ENCODE measurements at places on chromosomes 2 and 18.

- DNase-seq, result no peak
Observed at GRCh38 chr2:628651-629050, 48.6 kb downstream of the TMEM18 start.

GRCh38 chr18:10893196-10893595, 256.2 kb downstream of the PIEZO2 start:
- no peak for DNase-seq

DNA sequence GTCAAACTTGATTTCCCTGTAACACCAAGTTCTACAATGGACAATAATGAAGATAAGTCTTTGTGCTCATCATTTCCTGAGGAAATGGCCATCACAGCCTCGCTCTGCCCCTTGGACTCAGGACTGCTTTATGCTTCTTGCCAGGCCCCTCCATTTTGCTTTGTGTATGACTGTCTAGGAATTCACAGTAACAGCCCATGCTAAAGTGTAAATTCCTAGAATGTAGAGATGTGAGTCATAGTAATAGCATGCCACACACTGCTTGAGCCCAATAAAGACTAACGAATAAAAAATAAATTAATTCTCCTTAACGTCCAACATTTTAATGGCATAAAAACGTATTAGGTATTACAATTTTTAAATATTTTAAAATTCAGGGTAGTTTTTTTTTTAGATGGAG, 226.5 kb downstream of the PID1 start:
- DNase-seq, result no peak

DNA sequence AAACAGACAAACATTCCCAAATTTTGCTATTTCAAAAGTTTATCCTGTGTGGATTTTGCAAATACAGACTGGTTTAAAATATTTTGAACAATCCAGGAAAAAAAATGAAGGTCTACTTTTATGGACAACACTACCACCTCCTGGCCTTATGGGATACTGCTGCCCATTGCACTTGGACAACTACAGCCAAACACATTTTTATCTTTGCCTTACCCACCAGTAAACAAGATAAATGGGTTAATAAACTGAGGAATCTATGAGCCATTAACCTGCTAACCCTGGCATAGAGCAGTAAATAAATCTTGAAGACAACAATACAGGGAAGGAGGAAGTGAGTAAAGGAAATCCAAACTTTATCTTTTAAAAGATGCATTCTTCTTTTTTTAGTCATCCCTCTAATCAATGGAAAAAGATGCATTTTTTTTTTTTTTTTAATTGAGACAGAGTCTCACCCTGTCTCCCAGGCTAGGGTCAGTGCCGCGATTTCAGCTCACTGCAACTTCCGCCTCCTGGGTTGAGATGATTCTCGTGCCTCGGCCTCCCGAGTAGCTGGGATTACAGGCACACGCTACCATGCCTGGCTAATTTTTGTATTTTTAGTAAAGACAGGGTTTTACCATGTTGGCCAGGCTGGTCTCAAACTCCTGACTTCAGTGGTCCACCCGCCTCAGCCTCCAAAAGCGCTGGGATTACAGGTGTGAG, 2.1 kb upstream of the SPIRE1 start:
- peak; percentile 37 for DNase-seq

GRCh38 chr2:130391872-130392670, 36.2 kb downstream of the PTPN18 start:
- no peak for DNase-seq

DNA sequence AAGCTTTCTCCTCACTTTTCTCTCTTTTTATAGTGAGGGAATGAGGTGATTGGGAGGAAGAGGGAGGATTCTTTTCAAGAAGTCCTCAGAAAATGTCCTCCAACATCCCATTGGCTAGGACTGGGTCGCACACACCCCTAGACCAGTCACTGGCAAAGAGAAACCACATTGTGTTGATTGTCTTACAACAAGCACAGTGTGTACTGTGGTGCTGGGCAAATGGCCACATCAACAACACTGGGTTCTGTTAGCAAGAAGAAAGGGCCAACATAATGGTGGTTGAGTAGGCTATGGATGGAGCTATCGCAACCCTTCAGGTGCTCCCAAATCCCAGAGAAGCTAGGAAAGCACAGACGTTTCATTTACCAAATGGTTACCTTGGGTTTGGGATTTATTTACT, 18.7 kb upstream of the PTPN4 start:
- no peak for DNase-seq

- DNase-seq, result no peak
Observed at GRCh38 chr18:10771053-10771709, 245.4 kb downstream of the NAPG start.

- DNase-seq, result no peak
Observed at GRCh38 chr18:30709595-30709994, 332.9 kb downstream of the DSC3 start.

DNA sequence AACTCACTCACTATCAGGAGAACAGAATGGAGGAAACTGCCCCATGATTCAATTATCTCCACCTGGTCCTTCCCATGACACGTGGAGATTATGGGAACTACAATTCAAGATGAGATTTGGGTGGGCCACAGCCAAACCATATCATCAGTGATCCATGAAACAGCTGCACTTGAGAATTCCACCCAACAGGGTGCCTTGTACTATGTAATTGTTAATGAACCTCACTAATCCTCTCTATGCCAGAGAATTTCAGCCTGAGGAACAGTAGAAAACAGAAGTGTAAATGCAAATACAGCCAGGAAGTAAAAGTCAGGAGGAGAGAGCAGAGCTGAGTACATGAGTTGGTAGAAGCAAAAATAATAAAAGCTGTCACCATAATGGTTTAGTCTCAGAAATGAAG, 261.4 kb downstream of the EPHA4 start:
- DNase-seq, result no peak

GRCh38 chr2:84494070-84494469, 22.2 kb upstream of the DNAH6 start:
- DNase-seq, result no peak

DNA sequence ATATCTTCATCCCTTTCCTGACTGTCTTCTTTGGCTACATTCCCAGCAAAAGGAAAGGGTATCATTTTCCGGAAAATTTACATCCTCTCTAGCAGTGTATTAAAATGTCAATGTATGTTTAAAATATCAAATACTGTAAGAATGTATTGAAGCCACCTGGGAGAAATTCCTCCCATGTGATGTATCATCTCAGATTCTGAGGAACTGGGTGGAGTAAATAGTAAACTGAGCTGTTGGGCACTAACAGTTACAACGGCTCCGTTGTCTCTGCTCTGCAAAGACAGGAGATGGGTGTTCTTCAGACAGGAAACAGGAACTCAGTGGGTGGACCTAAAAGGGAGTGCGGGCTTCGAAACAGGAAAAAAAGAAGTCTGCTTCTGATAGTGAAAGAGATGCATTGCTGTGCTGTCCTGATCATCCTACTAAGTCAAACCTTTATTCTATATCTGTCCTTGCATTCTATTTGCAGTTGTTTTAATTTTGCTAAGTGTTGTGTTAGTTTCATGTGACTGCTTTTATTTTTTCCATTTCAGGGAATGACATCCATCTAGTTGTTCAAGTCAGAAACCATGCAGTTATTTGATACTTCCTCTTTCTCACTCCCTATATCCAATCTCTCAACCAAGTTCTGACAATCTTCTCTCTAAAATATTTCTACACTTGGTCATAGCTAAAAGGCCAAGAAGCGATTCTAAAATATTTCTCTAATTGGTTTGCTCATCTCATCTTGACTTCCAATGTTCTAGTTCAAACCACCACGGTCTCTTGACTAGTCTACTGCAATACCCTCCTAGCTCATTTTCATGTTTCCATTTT, 19.4 kb downstream of the DOK1 start:
- DNase-seq, result no peak

DNA sequence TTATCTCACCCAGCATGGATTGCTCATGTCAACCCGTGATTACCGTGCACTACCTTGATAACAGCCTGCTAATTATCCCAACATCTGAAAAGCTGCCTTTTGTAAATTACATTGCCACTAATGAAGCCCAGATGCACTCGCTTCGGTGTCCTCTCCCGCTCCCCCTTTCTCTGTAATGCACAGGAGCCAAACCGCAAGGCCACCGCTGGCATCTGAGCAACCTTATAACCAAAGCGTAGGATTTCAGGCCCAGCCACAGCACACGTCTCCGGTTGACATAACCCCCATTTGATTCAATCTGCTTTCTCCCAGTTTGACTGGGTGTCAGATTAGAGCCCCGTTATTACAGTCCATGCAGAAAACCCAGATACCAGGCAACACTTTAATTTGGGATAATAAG, 341.2 kb downstream of the ALK start:
- DNase-seq, result no peak

DNA sequence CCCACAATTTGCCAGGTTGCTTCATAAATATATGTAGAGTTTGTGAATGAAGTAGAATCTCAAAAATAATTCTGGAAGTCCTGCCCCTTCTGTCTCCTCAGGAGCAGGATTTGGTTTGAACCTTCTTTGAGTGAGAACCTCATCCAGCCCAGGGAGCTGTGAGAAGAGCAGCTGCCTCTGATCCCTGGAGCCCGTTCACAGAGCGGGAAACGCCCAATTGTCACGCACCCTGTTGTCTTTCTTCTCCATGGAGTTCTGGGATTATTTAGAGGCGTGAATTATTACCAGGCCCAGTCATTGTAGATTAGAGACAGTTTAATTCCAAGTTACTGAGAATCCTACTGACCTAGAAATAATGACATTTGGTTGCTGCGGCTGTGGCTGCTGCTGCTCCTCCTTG, 66.1 kb downstream of the TPO start:
- no peak for DNase-seq

- no peak for DNase-seq
Observed at GRCh38 chr2:172965433-172966212, 110.0 kb upstream of the MAP3K20 start.

GRCh38 chr2:7242189-7242867, 325.1 kb downstream of the RNF144A start:
- DNase-seq, result no peak

DNA sequence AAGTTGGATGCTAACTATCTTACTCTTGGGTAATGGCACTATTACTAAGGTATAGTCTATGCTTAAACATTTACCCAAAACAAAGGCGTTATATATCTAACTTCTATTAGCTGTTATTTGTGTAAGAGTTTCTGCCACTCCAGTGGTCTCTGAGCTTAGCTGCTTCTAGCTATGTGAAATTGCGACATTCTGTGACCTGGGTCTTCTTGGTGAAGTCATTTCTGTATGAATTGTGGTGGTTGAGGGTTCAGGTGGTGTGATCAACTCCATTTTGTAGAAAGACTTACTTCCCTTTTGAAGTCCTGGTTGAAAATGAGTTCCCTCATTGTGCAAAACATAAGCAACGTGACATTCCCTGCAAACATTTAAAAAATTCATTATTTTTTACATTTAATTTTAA, 221.6 kb downstream of the PIK3C3 start:
- DNase-seq, result no peak

GRCh38 chr2:237128026-237128703, 42.5 kb downstream of the COPS8 start:
- DNase-seq, result no peak

- DNase-seq, result no peak
Observed at GRCh38 chr2:205709319-205709718, 27.0 kb downstream of the NRP2 start.

- DNase-seq, result peak; percentile 1
Observed at GRCh38 chr2:44715671-44716081, 225.8 kb upstream of the SIX3 start.

- no peak for DNase-seq
Observed at GRCh38 chr2:208268156-208268952, 2.3 kb downstream of the PIKFYVE start.

DNA sequence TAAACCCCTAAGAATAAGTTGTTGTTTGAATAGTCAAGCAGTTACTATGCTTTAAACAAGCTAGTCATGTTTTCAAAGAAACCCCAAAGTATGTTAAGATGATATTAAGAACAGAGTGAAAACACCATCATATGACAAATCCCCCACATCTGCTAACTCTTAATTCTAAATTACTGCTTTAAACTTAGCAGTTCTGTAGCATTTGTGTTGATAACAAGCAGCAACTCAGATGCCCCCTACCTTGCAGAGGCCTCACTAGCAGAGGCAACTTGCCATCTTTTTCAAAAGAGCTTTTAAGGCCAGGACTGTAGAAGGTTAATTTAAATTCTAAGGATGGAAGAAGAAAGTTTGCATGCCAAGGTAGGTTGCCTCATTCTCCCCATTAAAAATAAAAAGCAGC, 376.2 kb downstream of the SETBP1 start:
- DNase-seq, result no peak

- DNase-seq, result no peak
Observed at GRCh38 chr2:233007270-233007669, 5.8 kb downstream of the NGEF start.

DNA sequence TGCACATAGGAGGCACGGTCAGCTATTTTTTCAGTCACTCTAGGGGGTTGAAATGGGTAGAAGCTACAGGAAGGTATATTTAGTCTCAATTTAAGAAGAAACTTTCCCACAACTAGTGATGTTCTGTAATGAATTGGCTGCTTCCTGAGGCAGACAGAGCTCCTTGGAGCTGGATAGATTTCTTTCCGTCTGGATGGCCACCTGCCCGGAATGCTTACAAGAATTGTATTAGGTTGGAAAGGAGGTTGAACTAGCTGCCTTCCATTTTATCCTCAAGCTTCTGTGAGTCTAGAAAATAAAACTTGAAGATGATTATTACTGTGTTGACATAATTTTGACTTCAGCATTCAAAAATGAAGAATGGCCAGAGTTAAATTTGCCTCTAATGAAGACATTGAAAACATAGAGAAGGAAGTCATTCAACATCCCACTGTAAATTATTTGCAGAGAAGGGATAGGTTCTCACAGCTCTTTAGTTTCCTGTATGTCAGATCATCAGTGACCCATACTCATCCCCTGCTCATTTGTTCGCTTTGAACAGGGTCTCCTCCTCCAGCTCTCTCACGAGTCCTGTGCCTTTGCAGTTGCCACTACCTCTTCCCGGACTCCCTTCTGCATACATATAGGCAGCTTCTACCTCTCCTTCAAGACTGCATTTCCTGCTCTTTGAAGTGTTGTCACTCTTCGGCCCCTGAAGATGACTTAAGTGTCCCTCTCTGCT, 88.8 kb downstream of the CRIM1 start:
- no peak for DNase-seq

DNA sequence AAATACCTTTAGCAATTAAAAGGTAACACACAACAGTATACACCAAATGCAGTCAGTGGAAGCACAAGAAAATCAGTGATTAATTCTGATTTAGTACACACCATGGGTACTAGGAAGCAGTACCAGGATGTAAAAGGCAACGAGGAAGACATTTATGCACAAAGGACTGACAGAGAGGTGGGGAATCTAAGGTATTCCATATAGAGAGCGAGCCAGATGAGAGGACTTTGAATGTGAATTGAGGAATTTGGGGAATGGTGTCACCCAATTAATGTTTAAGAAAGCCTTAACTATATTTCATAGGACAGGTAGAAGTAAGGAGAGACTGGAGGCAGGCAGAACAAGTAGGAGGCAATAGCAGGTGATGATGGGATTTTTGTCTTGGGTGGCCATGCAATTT, 11.7 kb downstream of the CPS1 start:
- DNase-seq, result no peak

DNA sequence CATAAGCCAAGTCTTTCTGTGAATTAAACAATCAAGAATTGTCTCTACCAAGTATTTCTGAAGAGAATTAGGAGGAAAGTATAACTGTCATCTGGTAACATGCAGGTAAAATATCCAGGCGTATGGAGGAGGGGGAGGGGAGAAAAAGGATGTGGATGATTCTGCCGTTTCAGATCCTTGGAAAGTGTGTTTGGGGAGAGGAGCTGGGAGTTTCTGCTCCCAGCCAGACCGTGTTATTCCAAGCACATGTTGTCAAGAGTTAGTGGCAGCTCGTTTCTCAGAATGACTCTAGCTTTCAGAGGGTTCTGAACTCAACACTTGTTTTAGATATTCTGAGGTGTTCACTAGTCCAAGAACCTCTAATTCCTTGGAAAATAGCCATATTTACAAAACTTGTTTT, 137.6 kb downstream of the FAM124B start:
- no peak for DNase-seq

- no peak for DNase-seq
Observed at GRCh38 chr2:143481237-143481623, 352.0 kb downstream of the ARHGAP15 start.

Measured in neural crest cell (in vitro differentiated cells).